ENCODE measurements at places on chromosomes 3 and 15. TPM values are rescaled to one million over a fixed set of nuclear protein-coding genes. Genes with fewer than 3 reads are reported as not detected.

- H3K36me3 ChIP-seq = no peaks in the 10 kb centered on the region
- no peak for DNase-seq
- no peak overlapping the region for H3K27ac ChIP-seq
- peaks cover 4% of the 10 kb centered on the region for H3K4me1 ChIP-seq
These were observed 859.4 kb upstream of the NR2F2 start for GRCh38 chr15:95470997-95471689.

DNA sequence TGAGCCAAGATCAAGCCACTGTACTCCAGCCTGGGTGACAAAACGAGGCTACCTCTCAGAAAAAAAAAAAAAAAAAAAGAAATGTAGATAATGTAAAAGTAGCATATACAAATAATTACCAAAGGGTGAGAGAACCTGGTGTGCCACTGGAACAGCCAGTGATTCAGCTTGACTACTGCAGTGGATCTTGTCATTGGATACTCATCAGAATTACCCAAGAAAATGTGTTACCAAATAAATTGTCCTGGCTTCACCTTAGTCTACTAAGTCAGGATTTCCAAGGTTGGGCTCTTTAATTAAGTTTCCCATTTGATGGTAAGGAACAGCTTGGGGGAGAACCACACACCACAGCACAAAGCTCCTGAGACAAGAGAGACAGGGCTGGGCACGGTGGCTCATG, 1.5 kb downstream of the NICN1 start:
- H3K27ac ChIP-seq = no peak overlapping the region
- peaks cover 21% of the 10 kb centered on the region for H3K36me3 ChIP-seq
- H3K4me3 ChIP-seq = no peak overlapping the region
- H3K27me3 ChIP-seq = no peaks in the 10 kb centered on the region

DNA sequence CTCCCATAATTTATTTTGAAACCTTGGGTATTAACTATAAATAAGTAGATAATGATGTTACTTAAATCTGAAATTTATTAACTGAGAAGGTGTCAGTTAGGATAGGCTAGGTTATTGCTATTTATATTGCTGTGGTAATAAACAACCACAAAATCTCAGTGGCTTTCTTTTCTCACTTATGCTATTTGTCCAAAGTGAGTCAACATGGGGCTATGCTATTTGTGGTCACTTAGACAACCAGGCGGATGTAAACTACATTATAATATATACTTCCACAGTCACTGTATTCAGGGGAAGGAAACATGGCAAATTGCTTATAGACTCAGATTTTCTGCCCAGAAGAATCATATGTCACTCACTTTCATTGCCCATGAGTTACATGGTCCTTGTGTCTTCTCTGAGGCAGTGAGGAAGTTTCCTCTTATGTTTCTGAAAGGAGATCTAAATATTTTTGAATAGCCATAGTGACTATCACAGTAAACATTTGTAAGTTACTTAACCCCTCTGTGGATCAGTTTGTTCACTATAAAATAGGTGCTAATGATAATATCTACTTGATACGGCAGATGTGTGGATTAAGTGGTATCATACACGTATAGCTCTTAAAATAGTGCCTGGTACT, 19.8 kb downstream of the HMG20A start:
- H3K4me3 ChIP-seq = no peak overlapping the region
- no peak for DNase-seq
- H3K36me3 ChIP-seq = no peaks in the 10 kb centered on the region
- H3K4me1 ChIP-seq = no peaks in the 10 kb centered on the region
- no peak overlapping the region for H3K27ac ChIP-seq
- no peaks in the 10 kb centered on the region for H3K27me3 ChIP-seq

GRCh38 chr3:130783629-130784028, 37.0 kb upstream of the PIK3R4 start:
- H3K27me3 ChIP-seq = no peaks in the 10 kb centered on the region
- no peaks in the 10 kb centered on the region for H3K4me1 ChIP-seq
- no peak overlapping the region for H3K27ac ChIP-seq
- H3K4me3 ChIP-seq = no peak overlapping the region

Gene TLR9
- total RNA-seq = 1.5 TPM

Gene FHIT
- 16.3 TPM for total RNA-seq

Gene ITIH3
- 1.5 TPM for total RNA-seq

All from left lung (tissue), 14 donors.